ENCODE measurements at places on chromosomes 2 and 18. TPM values are rescaled to one million over a fixed set of nuclear protein-coding genes. Genes with fewer than 3 reads are reported as not detected.

The RRM2 gene
- 1.2 TPM for total RNA-seq

The GKN1 gene
- not detected for total RNA-seq

The LDLRAD4 gene
- total RNA-seq = 98.4 TPM

The AMER3 gene
- total RNA-seq = not detected

The TGFA gene
- total RNA-seq = 1.9 TPM

The UPP2 gene
- not detected for total RNA-seq

The DDX18 gene
- 46.4 TPM for total RNA-seq

The PLGLB1 gene
- 8.4 TPM for total RNA-seq

The ANKRD30BL gene
- total RNA-seq = not detected

The UNC50 gene
- total RNA-seq = 38.2 TPM

The RSAD2 gene
- total RNA-seq = 11.8 TPM

The IL36G gene
- not detected for total RNA-seq

The ACTG2 gene
- total RNA-seq = 325 TPM

The ASXL3 gene
- total RNA-seq = 2.2 TPM

DNA sequence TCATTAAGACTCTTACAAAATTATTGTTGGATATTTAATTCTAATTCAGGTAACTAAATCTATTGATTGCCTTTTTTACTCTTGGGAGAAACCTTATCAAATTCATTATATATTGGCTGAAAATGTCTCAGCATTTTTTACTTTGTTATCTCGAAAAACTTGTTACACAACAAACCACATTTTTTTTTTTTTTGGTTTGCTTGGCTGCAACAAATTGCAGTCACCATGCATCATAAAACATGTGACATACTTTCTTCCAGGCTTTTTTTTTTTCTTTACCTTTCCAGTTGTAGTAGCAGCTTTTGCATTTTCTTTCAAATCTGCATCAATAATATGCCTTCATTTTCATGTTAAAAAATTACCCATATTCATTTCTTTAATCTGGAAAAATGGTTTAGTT, 186.7 kb downstream of the TDRD15 start:
- no peak overlapping the region for H3K27ac ChIP-seq
- peaks cover 9% of the 10 kb centered on the region for H3K4me1 ChIP-seq
- no peaks in the 10 kb centered on the region for H3K36me3 ChIP-seq
- no peak overlapping the region for H3K4me3 ChIP-seq
- DNase-seq = no peak

- no peaks in the 10 kb centered on the region for H3K27me3 ChIP-seq
- H3K4me3 ChIP-seq = no peak overlapping the region
- no peaks in the 10 kb centered on the region for H3K4me1 ChIP-seq
- no peak for DNase-seq
- H3K27ac ChIP-seq = no peak overlapping the region
Measured at GRCh38 chr2:194395818-194396217, 1261.2 kb upstream of the SLC39A10 start.

DNA sequence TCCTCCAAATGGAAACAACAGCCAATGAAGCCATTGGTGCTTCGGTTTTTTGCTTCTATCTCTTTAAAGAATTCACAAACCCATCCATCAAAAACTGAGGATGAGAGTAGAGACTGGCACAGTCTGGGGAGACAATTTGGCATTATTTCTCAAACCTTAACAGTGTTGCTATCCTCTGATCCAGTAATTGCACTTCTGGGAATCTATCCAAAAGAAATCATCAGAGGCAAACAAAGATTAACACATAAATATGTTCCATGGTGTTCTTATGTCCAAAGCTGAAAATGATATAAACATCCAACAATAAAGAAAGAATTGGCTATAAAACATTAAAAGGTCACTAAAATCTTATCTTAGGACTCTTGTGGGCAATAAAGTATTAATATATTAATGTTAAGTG, 35.1 kb downstream of the REEP1 start:
- no peak for DNase-seq
- H3K4me1 ChIP-seq = peaks cover 47% of the 10 kb centered on the region
- no peaks in the 10 kb centered on the region for H3K27me3 ChIP-seq
- no peaks in the 10 kb centered on the region for H3K36me3 ChIP-seq

DNA sequence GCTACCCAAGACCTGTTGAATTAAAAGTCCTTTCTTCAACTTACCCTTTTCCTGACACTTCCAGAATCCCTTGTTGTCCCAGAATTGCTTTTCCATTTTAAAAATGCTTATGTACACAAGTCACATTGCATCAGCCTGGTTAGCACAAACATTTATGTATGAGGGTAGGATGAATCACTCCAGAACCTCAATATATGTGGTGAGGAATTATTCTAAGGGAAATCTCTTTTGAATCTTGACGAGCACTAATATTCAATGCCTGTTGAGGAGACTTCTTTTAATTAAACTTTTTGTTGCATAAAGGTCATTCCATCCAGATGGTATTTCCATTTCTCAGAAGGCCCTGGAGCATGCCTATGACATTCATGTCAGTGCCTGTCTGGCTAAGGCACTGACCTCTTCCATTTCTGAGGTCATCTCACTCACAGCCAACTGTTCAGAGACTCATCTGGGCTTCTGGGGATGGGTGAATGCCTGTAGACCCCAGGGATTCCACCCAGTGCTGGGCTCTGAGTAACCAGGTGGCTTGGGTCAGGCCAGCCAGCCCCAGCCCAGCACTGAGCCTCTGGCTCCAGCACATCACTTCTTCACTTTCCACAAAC, 28.2 kb downstream of the ACMSD start:
- no peaks in the 10 kb centered on the region for H3K36me3 ChIP-seq
- H3K4me1 ChIP-seq = no peaks in the 10 kb centered on the region
- no peak overlapping the region for H3K27ac ChIP-seq
- no peaks in the 10 kb centered on the region for H3K27me3 ChIP-seq
- no peak for DNase-seq

GRCh38 chr18:9715088-9715343, 6.9 kb downstream of the RAB31 start:
- no peaks in the 10 kb centered on the region for H3K36me3 ChIP-seq
- H3K4me1 ChIP-seq = peaks cover 25% of the 10 kb centered on the region
- H3K27me3 ChIP-seq = no peaks in the 10 kb centered on the region
- H3K27ac ChIP-seq = no peak overlapping the region
- DNase-seq = no peak

- H3K4me1 ChIP-seq = peaks cover 4% of the 10 kb centered on the region
- no peak overlapping the region for H3K4me3 ChIP-seq
- H3K27ac ChIP-seq = no peak overlapping the region
- H3K36me3 ChIP-seq = no peaks in the 10 kb centered on the region
Measured at GRCh38 chr18:59616501-59616900, 80.7 kb downstream of the CCBE1 start.

GRCh38 chr18:708096-708495, 4.3 kb downstream of the ENOSF1 start:
- H3K27me3 ChIP-seq = no peaks in the 10 kb centered on the region
- peaks cover 11% of the 10 kb centered on the region for H3K4me1 ChIP-seq
- H3K27ac ChIP-seq = no peak overlapping the region
- H3K4me3 ChIP-seq = no peak overlapping the region

GRCh38 chr2:150469706-150470274, 17.7 kb downstream of the RND3 start:
- H3K4me3 ChIP-seq = no peak overlapping the region
- peaks cover 12% of the 10 kb centered on the region for H3K4me1 ChIP-seq
- H3K27ac ChIP-seq = no peak overlapping the region
- no peak for DNase-seq
- H3K36me3 ChIP-seq = peaks cover 26% of the 10 kb centered on the region

DNA sequence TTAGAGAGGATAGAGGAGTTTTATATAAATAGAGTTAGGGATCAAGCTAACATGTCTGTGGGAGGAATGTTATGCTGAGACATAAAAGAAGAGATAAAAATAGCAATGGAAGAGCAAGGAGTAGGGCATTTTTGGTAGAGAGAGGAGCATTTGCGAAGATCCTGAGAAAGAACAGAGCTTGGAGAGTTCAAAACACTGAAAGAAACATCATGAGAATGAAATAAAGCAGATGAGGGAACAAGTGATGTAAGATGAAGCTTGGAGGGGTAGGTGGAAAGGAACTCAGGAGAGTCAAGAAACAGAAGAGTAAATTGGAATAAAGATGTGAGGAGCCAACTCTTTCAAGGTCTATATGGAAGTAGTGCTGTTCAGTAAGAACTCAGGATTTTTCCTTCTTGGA, 308.6 kb downstream of the PARD3B start:
- DNase-seq = no peak
- no peak overlapping the region for H3K27ac ChIP-seq
- no peaks in the 10 kb centered on the region for H3K36me3 ChIP-seq
- no peaks in the 10 kb centered on the region for H3K4me1 ChIP-seq

DNA sequence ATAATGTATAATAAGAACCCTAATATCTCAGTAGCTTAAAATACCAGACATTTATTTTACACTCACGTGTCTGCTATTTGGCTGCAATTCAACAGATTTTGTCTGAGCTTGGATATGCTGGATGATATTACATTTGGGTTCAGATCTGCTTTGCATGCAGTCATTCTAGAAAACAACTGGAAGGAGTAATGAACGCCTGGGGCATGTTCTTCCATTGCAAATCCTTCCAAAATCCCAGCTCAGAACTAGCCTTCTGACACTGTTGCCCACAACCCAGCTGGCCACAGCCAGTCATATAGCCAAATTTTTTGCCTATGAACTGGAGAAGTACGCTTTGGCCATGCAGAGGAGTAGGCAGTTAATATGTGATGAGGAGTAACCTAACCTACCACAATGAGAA, 597.8 kb upstream of the VRK2 start:
- H3K27ac ChIP-seq = no peak overlapping the region
- no peaks in the 10 kb centered on the region for H3K36me3 ChIP-seq
- no peaks in the 10 kb centered on the region for H3K27me3 ChIP-seq
- no peaks in the 10 kb centered on the region for H3K4me1 ChIP-seq

- H3K4me1 ChIP-seq = peaks cover 32% of the 10 kb centered on the region
- H3K4me3 ChIP-seq = no peak overlapping the region
Measured at GRCh38 chr2:217947383-217948350, 55.1 kb downstream of the TNS1 start.

DNA sequence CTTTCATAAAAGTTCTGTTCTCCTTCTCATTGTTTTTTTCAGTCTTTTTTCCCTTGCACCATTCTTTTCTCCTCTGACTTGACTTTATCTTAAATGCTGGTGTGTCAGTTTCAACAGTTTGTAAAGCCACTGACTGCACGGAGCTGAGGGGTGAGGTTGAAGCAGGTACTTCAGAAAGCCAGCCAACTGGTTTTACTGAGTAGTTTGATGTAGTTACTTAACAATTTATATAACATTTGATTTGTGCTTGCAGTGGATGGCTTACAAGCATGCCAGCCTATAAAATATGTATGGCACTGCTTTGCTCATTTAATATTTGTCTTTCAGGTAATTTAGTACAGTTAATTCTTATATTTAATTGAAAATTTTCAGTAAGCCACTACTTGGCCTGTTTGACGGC, 55.4 kb downstream of the FAM171B start:
- H3K4me1 ChIP-seq = no peaks in the 10 kb centered on the region
- H3K36me3 ChIP-seq = no peaks in the 10 kb centered on the region
- H3K4me3 ChIP-seq = no peak overlapping the region
- DNase-seq = no peak
- H3K27me3 ChIP-seq = no peaks in the 10 kb centered on the region
- H3K27ac ChIP-seq = no peak overlapping the region

DNA sequence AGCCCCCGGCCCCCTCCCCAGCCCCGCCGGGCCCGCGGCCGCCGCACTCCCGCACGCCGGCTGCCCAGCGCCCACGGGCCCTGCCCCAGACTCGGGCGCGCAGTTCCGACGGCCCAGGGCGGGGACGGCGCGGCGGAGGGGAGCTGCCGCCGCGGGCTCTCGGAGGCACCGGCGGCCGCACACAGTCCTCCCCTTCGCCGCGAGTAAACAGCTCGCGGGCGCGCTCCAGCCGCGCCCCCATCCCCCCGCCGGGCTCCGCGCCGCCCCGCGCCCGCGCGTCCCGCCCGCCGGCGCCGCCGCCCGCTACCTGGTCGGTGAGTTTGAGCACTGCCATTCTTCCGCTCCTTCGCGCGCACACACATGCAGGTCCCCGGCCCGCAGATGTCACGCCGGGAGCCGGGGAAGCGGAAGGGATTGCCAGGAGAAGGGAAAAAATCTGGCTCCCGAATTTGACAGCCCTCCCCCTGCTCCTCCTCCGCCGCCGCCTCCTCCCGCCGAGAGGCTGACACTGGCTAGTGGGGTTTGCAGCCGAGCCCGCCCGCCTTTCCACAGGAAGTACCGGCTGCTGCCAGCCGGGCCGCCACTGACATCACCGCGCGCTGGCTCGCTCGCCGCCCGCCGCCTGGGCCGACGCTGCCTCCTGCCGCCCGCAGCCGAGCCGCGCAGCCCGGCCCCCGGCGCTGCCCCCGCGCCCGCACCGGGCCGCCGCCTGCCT, at the start of gene ANKRD44:
Gene ANKRD44, minus strand, starts transcription at position 510 of the 715 bp plus-strand sequence. Its CDS starts 176 bp downstream, at position 334.
- H3K4me3 ChIP-seq = peak within 1 kb of the TSS; percentile 88
- no peaks in the 10 kb centered on the region for H3K36me3 ChIP-seq
- no peaks in the 10 kb centered on the region for H3K27me3 ChIP-seq
- peaks cover 20% of the 10 kb centered on the region for H3K4me1 ChIP-seq
- peak within 1 kb of the TSS; percentile 89 for H3K27ac ChIP-seq

DNA sequence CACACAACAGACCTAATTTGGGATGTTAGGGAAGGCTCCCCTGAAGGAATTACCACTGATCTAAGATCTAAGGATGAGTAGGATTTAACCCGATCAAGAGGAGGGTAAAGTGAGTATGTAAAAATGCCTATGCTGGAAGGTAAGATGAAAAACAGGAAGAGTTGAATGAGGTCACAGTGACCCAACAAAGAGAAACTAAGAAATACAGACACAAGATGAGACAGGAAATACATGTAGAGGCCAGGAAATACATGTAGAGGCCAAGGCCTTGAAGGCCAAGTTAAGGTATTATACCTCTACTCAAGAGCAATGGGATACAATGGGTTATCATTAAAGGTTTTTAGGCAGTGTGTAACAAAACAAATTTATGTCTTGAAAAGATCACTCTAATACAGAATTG, 131.6 kb upstream of the TANK start:
- no peak overlapping the region for H3K4me3 ChIP-seq
- no peak overlapping the region for H3K27ac ChIP-seq
- H3K27me3 ChIP-seq = no peaks in the 10 kb centered on the region

DNA sequence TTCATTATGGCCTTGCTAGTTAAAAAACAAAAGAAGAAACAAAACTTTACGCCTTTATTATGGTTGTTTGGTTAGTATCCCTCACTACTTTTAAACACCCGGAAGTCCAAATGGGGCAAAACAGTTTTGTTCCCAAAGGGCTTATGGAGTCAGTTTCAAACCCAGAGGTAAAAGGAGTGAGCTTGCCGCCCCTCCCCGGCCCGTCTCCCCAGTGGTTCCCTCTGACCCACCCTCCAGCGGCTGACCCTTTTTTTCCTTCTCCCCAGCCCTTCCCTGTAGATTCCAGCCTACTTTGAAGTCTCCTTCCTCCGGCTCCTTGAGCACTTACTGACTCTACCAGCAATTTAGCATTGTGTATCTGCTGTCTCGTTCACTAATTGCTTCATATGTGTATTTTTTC, 209.2 kb downstream of the ICOS start:
- H3K4me3 ChIP-seq = peak overlapping the region; percentile 72
- no peaks in the 10 kb centered on the region for H3K27me3 ChIP-seq
- H3K36me3 ChIP-seq = no peaks in the 10 kb centered on the region
- no peak for DNase-seq
- H3K27ac ChIP-seq = peak overlapping the region; percentile 40
